Epithelial cell of proximal tubule (primary cell): ENCODE measurements at places on chromosomes 7 and 10. TPM values are rescaled to one million over a fixed set of nuclear protein-coding genes. Genes with fewer than 3 reads are reported as not detected.
A peak's percentile ranks its signal among the peaks of the same experiment; 100 is the strongest.

DNA sequence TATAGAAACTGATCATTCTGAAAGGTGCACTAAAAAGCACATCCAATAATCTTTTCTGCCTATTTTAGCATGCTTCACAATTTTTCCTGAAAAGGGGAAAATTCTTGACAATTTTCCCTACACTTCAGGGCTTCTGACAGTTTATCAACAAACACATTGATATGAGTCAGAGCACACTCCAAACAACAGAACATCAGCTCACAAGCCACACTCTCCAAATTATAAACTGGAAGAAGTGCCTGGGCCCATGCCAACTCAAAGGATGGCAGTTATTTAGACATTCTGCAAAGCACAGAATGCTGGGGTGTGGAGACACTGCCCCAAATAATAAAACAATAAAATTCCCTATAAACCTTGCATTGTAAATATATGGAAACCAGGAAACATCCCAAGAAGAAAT is 90.8 kb downstream of the ELAPOR2 start:
- no peak for DNase-seq

DNA sequence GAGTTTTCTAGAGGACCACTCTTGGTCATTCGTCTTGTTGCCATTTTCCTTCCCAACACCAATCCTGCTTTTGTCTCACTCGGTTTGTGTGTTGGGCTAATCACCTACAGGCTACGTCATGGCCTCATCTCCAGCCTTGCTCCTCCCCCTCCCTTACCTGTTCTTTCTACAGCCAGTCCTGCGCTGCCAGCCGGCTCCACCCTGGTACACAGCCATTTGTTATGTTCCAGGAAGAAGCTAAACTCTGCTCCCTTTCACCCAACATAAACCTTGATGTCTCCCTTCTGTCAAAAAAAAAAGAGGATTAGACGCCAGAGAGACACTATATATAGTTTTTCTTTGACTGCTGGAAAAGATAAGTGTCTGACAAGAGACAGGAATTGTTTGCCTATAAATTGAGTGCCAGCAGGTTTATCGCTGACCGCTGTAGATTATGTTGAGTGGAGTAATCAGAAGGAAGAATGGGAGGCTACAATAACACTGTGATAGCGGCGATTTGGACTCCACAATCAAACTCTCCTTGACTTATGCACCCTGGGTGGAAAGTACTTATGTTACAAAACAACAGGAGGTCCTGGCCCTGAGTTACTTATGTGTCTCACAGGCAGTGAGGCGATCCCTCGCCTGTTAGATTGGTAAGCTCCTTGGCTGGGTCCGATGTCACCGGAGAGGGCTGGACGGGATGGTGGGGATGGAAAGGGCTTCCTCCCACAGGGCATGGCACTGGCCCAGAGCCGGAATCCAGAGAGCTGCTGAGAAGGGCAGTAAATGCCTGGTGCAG is 171.3 kb upstream of the BMPER start:
- no peak for DNase-seq

The INA gene
- 6.5 and 18.4 TPM in 2 replicates for total RNA-seq

GRCh38 chr10:58201704-58202103 is 66.0 kb downstream of the IPMK start:
- no peak for DNase-seq

DNA sequence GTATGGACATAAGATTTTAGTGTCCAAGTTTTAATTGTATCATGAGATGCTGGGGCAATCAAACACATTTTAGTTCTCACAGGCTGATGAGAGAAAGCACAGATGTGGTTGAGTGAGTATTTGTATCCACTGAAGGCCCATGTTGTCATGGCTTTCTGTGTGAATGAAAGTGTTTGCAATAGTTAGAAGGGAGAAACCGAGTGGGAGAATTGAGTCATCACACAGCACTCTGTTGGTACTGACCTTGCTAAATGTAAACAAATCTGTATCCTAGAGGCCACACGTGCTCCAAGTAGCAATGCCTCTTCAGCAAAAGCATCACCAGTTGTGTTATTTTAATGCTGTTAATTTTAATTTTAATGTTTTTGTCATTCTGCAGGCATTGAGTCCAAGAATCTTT is 121.2 kb downstream of the EMX2 start:
- peak; percentile 95 for DNase-seq

- DNase-seq, result peak; percentile 37
Observed at GRCh38 chr7:48140001-48140681, 31.1 kb upstream of the ABCA13 start.

The HSPA12A gene
- 8.9 and 13.0 TPM in 2 replicates for total RNA-seq

The SLK gene
- 25.8 and 30.4 TPM in 2 replicates for total RNA-seq

GRCh38 chr10:86668297-86669165 is at the start of gene LDB3:
LDB3 (plus strand) TSS chr10:86668511; CDS start chr10:86668692, 181 bp downstream.
- no peak for DNase-seq

DNA sequence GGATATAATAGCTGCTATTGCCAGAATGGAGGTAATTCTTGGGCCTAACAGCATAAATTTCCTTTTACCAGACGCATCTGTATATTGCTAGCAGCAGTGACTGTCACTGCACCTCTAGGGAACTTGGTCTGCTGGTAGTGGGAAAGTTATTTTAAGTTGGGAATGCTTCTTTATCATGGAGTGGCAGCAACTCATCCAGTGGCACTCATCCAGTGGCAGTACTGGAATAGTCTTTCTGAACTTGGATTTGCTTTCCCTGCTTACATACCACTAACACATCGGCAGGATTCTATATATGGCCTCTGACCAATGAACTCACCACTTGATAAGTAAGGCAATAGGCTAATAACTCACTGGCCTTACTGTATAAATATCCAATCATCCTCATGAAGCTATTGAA is 22.0 kb upstream of the ICA1 start:
- no peak for DNase-seq

The GPRIN2 gene
- total RNA-seq, result 4.5 and 9.1 TPM in 2 replicates

DNA sequence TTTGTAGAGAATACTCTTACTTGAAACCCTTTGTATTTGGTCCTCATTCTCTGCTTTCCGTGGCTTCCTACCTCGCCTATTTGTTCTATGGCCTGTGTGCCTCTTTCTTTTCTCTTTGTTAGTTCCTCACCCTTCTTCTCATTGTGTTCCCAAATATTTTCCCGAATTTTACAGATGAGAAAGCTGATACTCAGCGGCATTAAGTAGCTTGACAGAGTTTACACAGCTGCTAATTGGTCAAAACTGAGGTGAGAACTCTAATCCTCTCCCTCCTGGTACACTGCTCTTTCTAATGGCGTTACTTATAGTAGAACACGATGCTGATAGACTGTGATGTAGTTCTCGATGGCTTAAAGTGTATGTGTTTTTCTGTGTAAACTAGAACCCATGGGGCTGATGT is 80.7 kb upstream of the HDAC9 start:
- DNase-seq, result no peak

DNA sequence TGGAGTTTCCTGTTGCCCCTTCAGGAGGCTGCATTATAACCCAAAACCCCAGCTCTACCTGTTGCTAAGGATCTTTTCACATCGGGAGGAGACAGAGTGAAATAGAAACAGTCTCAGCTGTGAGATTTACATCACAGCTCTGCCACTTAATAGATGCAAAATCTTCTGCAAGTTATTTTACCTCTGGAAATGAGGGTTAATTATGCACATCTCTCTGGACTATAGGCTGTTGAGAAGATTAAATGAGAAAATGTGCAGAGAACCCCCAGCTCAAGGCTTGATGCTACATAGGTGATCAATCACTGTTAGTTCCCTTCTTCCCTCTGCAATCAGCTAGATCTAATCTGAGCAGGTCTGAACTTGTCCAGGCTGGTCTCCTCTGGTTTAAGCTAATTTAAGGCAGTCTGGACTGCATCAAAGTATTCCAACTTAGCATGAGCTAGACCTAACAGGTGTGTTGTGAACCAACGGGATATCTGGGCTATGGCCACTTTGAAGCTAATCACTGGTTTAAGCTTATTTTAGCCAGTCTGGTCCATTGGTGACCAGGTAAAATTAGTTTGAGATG is 8.9 kb upstream of the LRRC18 start:
- DNase-seq, result no peak

The HUS1 gene
- total RNA-seq, result 10.3 and 17.1 TPM in 2 replicates

DNA sequence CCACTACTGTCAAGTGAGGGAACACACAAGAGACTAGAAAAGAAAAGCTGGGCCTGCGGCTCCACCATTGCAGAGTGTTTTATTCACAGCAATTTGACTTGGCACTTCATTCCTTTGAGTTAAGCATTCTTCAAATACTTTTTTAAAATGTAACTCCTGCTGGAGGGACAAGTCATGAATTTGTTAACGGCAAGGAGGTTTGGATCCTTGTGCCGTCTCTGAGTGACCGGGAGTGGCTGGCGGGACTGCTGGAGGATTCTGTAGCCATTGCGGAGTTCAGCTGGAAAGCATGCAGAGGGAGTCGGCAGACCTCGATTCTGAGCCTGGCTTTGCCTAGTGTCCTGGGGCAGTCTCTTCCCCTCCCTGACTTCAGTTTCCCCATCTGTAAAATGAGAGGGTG is 9.8 kb downstream of the HSPA12A start:
- DNase-seq, result no peak

- DNase-seq, result no peak
Observed at GRCh38 chr7:40303996-40304395, 169.2 kb downstream of the SUGCT start.

GRCh38 chr10:131971591-131971990 is 10.1 kb downstream of the BNIP3 start:
- DNase-seq, result no peak

The SMURF1 gene
- 26.9 and 30.7 TPM in 2 replicates for total RNA-seq

GRCh38 chr7:151244196-151244840 is 4.2 kb downstream of the SMARCD3 start:
- no peak for DNase-seq

DNA sequence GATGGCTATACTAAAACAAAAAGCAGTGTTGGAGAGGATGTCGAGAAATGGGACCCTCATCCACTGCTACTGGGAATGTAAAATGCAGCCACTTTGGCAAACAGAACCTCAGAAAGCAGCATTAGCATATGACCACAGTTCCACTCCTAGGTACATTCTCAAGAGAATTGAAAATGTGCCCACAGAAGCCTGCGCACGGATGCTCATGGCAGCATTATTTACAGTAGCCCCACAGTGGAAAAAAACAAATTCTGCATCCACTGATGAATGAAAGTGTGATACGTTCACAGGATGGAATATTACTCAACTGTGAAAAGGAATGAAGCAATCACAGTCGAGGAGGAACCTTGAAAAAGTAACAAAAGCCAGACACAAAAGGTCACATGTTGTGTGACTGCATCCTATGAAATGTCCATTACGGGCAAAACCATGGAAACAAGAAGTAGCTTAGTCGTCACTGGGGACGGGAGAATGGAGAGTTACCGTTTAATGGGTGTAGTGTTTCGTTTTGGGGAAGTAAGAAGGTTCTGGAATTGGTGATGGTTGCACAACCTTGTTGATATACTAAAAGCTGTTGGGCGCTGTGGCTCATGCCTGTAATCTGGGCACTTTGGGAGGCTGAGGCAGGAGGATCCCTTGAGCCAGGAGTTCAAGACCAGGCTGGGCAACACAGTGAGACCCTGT is 2.5 kb upstream of the UPK3B start:
- no peak for DNase-seq

The ANKRD30A gene
- total RNA-seq, result not detected in 2 replicates

The ZNF775 gene
- total RNA-seq, result 4.8 and 8.6 TPM in 2 replicates

GRCh38 chr7:153444641-153445040 is 607.6 kb upstream of the DPP6 start:
- DNase-seq, result no peak

The SPRN gene
- total RNA-seq, result 0.12 and 0.51 TPM in 2 replicates

The RAB19 gene
- total RNA-seq, result 2.7 and 3.6 TPM in 2 replicates

- no peak for DNase-seq
Observed at GRCh38 chr7:142855756-142856564, 1.1 kb downstream of the EPHB6 start.

GRCh38 chr7:25126751-25127150 is 1.7 kb upstream of the CYCS start:
- no peak for DNase-seq

- DNase-seq, result no peak
Observed at GRCh38 chr10:76399226-76399625, 967.8 kb downstream of the LRMDA start.

GRCh38 chr7:16770657-16771329 is 17.2 kb downstream of the TSPAN13 start:
- DNase-seq, result no peak
